Stimulated activated memory B cell treated with anti-CD40 and anti-IgM and Interleukin-4, amounts not matched to agents 10 μg/mL and 1 μg/mL and 100 μg/mL, for 72 hours (primary cell): ENCODE measurements at places on chromosomes 3 and 15.

- no peak for ATAC-seq
Measured at GRCh38 chr3:129014793-129015345, 13.8 kb downstream of the EFCC1 start.

DNA sequence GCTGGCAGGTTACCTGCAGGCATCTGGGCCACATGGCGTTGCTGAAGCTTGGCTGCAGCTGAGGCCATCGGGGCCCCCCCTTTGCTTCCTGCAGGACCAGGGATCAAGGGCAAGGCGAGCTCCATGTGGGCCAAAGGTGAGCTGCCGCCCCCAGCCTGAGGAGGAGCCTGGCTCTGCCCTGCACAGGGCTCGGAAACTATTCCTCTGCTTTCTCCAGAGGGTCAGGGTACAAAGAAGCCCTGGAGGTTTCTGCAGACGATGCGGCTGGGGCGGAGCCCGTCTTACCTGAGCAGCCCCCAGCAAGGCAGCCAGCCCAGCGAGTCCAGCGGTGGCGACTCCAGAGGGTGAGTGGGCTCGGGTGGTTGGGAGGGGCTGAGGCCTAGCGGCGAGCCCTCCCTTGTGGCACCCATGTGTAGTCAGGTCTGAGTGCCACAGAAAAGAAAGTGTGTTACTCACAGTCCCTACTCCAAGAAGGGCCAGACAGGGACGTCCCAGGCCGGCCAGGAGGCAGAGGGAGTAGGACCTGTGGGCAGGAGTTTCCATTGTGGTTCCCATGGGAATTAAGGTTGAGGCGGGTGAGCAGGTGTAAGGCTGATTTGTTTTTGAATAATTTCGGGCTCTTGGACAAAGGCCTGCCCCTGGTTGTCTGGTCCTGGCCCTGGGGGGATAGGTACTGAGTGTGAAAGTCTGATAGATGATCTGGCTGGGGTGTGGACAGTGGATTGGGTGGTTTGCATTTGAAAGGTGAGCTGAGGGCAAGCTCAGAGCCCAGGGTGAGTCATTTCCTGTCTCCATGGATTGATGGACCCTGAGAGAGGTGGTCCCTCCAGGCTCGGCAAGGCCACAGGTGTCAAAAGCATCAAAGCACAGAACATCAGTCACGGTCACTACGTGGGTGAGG, 25.4 kb downstream of the CFAP100 start:
- ATAC-seq, result no peak

DNA sequence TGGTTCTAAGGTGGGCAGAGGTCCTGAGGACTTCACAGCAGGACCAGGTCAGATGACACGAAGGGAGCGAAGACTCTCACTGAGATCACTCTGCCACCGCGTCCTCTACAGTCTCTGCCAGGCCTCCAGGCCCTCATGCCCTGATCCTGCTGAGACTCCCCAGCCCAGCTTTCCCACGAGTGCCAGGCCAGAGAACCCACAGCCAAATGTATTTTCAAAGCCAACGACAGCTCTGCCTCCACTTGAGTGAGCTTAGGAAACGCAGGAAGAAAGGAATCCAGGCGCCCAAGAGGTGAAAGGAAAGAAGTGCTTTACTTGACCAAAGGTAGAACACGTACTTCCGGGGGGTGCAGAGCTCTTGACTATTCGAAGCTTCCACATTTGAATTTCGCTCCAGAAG, 275.0 kb downstream of the XXYLT1 start:
- no peak for ATAC-seq

GRCh38 chr15:36691579-36692357, 112.3 kb downstream of the CDIN1 start:
- no peak for ATAC-seq

GRCh38 chr3:191070201-191070600, 128.8 kb upstream of the OSTN start:
- ATAC-seq, result no peak

GRCh38 chr3:34207806-34208205, 409.4 kb downstream of the PDCD6IP start:
- ATAC-seq, result no peak

- no peak for ATAC-seq
Measured at GRCh38 chr15:90863987-90864386, 4.4 kb upstream of the FURIN start.

- no peak for ATAC-seq
Measured at GRCh38 chr3:171748064-171748924, 62.0 kb downstream of the PLD1 start.

- no peak for ATAC-seq
Measured at GRCh38 chr3:25430287-25430934, 2.3 kb downstream of the RARB start.

DNA sequence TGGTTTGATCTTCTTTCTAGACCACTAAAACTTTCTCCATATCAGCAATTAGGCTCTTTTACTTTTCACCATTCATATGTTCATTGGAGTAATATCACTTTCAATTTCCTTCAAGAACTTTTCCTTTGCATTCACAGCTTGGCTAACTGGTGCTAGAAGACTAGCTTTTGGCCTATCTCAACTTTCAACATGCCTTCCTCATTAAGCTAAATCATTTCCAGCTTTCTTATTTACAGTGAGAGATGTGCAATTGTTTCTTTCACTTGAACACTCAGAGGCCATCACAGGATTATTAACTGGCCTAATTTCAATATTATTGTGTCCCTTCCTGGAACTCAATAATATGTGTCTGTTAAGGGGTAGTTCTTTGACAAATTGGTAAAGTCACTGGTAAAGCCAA, 42.8 kb upstream of the PLOD2 start:
- ATAC-seq, result no peak

GRCh38 chr15:57665194-57665593, 41.3 kb upstream of the POLR2M start:
- ATAC-seq, result no peak

- no peak for ATAC-seq
Measured at GRCh38 chr3:81851176-81851575, 89.7 kb upstream of the GBE1 start.
